NCI-H2171 (cell line): ENCODE measurements at places on chromosomes 1 and 21.

- no peak for DNase-seq
Observed at GRCh38 chr1:55896210-55896609, 681.0 kb upstream of the USP24 start.

- no peak for DNase-seq
Observed at GRCh38 chr1:118486199-118486598, 301.2 kb upstream of the SPAG17 start.

- peak; percentile 40 for DNase-seq
Observed at GRCh38 chr1:65148548-65149350, 746 bp downstream of the AK4 start.

- no peak for DNase-seq
Observed at GRCh38 chr1:162297208-162297607, 79.4 kb downstream of the SPATA46 start.

GRCh38 chr1:150575518-150576366 is 3.7 kb downstream of the MCL1 start:
- no peak for DNase-seq

GRCh38 chr1:239952348-239953308 is 139.1 kb upstream of the FMN2 start:
- DNase-seq = no peak

DNA sequence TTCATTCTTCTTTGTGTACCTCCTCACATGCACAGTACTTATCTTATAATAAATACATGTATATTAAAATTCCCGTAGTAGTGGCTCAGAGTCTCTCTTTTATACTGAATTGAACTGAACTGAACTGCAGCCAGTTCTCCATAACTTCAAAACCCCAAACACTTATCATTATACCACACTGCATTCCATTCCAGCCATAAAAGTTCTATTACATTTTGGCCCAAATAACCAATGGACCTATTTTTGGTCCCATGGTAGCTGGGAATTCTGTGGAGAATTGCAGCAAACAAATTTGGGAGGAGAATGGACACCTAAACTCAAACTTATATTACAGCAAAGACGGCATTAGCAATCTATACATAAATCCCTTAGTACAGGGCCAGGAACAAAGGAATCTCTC is 86.6 kb upstream of the C1orf87 start:
- no peak for DNase-seq

DNA sequence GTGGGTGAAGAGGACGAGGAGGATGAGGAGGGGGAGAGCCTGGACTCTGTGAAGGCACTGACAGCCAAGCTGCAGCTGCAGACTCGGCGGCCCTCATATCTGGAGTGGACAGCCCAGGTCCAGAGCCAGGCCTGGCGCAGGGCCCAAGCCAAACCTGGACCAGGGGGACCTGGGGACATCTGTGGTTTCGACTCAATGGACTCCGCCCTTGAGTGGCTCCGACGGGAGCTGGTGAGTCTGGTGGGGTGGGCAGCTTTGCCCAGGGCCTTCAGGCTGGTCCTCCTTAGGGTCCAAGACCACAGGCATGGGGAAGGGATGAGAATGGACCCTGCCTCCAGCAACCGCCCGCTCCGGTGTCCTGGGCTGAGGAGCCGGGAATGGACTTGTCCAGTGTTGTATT is 430 bp downstream of the FAM167B start:
- DNase-seq = no peak

DNA sequence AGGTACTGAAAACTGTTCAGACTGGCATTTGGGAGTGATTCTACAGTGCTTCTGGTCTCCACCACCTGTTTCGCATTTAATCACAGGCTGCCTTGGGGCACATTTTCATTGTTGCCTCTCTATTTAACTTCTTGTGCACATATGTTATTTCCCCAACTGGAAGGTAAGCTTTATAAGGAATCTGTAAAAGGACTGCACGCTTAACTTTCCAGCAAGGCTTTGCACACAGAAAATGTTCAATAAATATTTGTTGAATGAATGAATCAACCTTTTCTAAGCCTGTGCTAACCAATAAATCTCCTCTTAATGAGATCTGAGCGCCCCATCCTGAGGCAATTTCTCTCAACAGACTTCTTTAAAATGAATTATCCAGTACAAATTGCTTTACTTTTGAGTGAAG is 84.3 kb upstream of the ARHGAP29 start:
- DNase-seq = no peak

- DNase-seq = no peak
Observed at GRCh38 chr1:235100194-235100772, 28.4 kb downstream of the TOMM20 start.

- no peak for DNase-seq
Observed at GRCh38 chr1:1914971-1915692, at the start of gene CALML6. TSS of gene CALML6 (plus strand) at chr1:1915260. CDS start at chr1:1915281, 21 bp downstream.

GRCh38 chr1:185850366-185850765 is 116.2 kb downstream of the HMCN1 start:
- no peak for DNase-seq

DNA sequence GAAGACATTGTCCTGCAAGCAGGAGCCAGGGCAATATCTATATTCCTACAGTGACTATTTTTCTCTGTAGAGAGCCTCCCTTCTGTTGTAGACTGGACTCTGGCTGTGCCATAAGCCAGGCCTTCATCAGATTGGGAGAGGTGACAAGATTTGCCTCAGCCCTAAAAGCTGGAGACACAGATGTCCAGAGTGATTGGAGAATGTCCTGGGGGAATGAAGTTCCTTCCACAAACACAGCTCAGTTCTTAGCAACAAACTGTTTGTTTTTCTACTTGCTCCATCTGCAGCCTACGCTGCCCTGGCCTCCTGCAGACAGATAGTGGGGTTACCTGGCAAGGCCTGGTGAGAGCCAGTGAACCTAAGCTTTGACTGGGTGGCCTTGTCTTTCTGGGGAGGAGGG is 29.9 kb upstream of the SNX27 start:
- DNase-seq = no peak

GRCh38 chr1:88237058-88237457 is 447.0 kb upstream of the PKN2 start:
- DNase-seq = no peak

GRCh38 chr1:186967656-186968394 is 139.1 kb downstream of the PLA2G4A start:
- DNase-seq = no peak

DNA sequence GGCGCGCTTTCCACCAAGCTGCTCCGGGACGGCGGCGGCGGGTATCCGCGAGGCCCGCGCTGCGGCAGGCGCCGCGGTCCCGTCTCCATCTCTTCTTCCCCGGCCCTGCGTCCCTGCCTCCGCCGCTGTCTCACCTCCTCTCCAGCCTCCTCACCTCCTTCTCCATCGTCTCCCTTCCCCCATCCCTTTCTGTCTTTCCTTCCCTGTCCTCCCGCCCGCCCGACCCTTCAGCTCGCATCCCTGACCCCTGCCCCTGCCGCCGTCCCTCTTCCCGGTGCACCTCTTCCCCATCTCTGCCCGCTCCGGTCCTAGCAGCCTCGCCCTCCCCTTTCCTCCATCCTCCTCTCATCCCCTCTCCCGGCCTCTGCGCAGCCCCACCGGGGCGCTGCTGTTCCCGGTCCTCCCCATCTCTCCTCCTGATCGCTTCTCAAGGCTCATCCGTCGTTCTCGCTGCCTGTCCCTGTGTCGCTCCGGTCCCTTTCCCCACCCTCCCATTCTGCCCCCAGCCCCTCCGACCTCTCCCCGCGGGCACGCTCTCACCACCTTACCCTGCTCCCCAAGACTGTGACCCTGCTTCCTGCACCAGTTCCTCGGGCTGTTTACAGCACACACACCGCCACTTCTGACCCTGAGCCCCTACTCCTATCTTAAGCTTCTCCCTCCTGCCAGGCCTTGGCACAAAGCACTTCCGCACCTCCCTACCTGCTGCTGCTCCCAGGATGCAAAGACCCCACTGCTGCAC is 760 bp upstream of the NPHP4 start:
- DNase-seq = peak; percentile 36

DNA sequence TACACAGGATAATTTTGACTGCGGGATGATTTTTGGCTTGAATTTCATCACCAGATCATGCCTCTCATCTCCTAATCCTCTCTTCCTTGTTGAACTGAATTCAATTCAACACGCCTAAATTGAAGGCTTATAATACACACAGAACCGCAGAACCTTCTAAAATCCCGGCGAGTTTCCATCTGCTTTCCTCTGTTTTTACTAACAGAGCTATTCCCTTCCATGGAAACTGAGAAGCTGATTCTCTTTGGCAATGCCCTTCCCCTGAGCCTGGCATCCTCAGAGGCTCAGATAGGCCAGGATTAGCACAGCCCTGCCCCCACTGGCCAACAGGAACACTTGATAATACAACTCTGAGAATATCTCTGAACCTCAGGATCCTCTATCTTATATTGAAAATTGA is 130.2 kb downstream of the CAPN8 start:
- DNase-seq = no peak

DNA sequence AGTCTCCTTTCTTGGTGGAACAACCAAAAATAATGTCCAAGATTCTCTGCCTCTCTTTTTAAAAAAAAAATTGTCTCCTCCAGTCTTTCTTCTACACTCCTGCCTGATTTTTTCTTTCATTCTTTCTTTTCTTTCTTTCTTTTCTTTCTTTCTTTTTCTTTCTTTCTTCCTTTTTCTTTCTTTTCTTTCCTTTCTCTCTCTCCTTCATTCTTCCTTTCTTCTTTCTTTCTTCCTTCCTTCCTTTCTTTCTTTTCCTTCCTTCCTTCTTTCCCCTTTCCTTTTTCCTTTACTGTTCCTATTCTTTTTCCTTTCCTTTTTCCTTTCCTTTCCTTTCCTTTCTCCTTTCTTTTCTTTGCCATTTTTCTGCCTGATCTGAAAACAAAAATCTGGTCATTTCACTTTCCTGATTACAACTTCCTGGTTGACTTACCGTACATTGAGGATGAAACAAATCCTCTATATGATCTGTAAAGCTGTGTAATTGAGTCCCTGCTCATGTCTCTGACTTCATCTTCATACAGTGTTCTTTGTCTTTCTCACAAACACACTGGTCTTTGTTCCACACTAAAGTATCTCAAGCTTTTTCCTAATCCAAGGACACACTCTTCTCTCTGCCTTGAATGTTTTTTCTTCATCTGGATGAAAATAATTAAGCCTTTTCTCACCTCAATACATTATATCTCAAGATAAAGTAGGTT is 6.1 kb upstream of the KRTAP23-1 start:
- DNase-seq = no peak

DNA sequence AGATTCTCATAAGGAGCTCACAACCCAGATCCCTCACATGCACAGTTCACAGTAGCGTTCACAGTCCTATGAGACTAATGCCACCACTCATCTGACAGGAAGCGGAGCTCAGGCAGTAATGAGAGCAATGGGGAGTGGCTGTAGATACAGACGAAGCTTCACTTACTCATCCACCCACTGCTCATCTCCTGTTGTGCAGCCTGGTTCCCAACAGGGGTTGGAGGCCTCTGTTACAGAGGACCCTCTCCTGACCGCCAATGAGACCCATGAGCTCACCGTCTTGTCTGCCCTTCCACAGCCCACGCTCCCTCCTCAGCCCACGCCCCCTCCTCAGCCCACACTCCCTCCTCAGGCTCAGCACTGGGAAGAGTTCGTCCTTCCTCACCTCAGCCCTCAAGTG is 39.6 kb downstream of the RSPH1 start:
- DNase-seq = no peak

DNA sequence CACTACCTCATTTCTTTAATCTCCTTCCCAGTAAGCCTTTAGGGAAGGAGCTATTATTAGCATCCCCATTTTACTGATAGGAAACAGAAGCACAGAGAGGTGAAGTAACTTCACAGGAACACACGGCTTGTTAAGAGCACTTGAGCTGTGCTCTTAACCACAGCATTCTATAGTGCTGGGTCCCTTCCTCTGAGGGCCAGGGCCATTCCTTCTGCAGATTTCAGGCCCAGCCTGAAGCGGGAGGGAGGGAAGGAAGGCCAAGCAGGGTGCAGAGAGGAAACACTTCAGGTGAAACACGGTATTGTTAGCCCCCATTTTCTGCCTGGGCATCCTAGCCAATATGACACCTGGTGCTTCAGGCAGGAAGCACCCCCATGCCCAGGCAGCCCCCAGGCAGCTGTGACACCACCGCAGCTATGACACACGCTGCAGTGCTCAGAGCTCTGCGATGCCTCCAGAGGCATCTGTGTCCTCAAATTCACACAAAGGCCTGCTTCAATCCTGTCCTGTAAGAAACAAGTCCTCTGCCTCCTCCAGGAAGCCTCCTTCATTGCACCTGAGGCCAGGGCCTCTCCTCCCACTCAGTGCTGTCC is 4.5 kb upstream of the EXTL1 start:
- no peak for DNase-seq

- no peak for DNase-seq
Observed at GRCh38 chr1:108605633-108606032, 45.7 kb downstream of the EEIG2 start.

DNA sequence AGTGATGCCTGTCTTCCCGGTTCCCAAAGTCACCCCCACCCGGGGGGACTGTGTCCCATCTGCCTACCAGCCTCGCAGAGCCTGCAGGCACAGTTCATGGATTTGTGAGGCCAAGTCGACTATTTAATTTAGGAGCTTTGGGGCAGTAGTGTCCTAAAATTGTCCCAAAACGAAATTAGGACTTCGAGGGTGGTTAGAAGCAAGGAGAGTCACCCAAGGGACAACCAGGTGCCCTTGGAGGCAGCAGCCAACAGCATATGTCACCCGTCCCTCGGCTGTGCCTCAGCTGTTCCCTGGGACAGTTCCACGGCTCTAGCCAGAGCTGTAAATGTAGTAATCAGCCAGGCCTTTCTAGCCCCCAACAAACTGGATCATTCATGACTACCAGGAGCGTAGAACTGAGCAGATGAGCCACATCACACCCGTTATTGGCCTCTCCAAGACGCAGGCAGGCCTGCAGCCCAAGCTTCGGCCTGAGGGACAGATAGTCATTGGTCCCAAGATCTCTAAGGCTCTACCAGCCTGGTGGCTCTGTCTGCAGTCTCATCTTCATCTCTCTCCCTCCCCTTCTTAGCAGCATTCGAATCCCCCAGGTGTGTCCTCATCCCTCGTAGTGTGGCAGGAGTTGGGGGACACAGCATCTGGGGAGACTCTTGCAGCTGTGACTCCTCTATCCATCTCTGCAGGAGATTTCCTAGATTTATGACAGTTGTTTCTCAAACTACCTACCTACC is 2.9 kb downstream of the PAX7 start:
- no peak for DNase-seq

DNA sequence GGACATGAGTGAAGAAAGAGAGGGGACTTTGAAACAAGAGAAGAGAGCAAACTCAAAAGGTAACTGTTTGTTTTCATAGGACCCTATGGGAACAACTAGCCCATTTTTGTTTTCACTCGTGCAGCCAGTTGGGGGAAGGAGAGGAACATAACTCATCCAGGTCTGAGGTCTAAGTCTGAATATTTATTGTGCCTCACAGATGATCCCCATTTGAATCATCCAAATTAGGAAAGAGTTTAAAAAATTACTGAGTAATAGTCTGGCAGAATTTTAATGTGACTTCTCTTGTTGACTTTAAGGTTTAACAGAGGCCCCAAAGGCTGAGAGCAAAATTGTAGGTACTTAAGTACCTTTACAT is 10.4 kb upstream of the TSPAN2 start:
- DNase-seq = no peak

- no peak for DNase-seq
Observed at GRCh38 chr1:153389401-153389800, 1.5 kb downstream of the S100A8 start.
